Fibroblast of skin of back (primary cell): ENCODE measurements at places on chromosomes 7 and 10.

GRCh38 chr7:126606331-126606730 lies 646.4 kb downstream of the GRM8 start:
- no peak for DNase-seq

DNA sequence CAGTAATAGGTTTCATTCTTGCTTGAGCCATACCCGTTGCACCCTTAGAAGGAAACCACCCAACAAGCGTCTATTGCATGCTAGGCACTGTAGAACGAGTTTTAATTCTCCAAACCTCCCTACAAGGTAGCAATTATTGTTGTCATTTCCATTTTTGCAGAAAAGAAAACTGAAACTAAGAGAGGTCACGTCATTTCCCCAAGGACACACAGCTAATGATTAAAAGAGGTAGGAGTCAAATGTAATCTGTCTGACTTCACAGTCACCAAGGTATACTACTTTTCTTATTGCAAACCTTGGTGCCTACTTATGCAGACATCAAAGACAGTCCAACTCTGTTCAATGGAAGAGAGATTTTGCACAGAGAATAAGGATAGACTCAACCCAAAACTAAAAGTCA lies 49.1 kb upstream of the C1QL3 start:
- DNase-seq = no peak

DNA sequence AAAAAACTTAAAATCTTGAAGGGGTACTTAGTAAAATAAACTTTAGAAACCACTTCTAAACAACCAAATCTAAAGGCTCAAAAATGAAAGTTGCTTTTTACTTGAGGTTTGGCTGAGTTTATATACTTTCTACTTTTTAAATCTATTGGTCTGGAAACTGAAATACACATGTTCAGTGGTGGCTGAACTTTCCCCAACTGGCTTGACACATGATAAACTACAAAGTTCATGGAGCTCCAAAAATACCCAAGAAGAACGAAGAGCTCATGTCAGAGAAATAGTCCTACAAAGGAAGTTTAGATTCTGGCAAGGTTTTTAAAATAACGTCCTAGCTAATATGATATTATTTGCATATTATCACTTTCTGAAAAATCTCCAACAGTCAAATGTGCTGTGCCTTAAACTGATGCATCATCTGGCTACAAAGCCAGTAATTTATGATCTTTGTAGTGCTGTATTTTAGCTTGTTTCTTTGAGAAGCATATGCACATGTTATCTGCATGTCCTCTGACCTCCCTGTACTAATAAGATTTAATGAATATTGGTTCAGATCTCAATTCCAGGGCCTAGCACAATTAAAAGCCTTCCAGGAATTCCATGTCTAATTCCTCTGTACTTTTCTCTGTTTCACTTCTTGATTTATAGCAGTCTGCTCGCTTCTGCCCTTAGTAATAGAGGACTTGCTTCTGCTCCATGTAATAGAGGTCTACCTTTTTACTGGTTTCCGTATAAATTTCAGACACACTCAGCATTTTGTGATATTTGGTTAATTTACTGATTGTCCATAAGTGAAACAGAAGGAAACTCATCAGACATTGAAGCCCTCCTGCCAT lies 28.2 kb downstream of the SEMA3C start:
- no peak for DNase-seq

DNA sequence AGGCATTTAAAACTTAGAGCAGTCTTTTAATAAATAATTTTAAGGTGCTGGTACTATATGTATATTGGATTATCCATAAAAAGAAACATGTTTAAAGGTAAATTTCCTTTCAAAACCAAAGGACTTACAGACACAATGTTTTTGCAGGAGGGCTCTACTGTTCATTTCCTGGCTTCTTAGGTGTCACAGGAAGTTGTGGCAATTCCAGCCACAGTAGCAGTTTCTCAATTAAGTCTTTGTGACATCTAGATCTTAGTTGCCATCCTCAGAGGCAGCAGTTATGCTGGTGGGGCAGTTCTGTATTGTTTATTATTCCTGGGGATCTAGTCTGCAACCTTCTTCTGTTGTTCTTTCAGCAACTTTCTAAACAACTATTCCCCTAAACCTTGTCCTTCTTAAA lies 460.1 kb downstream of the MAGI2 start:
- DNase-seq = no peak

GRCh38 chr10:120460186-120460585 lies 3.2 kb downstream of the PLPP4 start:
- DNase-seq = peak; percentile 49

DNA sequence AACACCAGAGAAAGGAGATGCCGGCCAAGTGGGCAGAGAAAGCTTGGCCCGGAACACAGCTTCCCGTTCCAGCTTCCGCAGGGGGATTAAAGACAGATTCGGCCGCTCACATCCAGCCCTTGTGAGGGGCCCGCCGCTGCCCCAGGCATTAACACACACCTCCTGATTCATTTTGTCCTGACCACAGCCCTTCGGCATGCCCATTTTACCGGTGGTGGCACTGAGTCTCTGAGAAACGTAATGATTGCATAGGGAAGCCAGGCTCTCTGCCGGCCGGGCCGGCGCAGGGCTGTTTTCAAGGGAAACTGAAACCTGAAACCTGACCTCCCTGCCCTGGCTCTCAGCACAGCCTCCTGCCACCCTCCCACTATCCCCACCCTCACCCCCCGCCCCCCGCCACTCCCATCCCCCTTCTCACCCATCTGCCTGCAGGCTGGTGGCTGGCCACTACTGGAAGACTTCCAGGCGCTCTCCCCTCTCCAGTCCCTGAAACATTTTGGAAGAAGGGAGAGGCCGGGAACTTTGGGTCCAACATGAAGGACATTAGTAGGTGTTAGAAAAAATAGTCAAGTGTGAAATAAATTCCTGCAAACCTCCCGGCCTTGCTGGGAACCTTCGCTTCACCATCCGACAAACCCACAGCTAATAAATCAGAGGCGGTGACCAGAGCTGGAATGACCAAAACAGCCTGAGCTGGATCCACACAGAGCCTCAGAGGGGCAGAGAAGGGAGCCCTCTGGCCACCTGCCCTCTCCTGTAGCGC lies 83.5 kb upstream of the CUX1 start:
- DNase-seq = no peak

- DNase-seq = peak; percentile 97
Observed at GRCh38 chr7:23474094-23474828, 4.0 kb upstream of the IGF2BP3 start.

DNA sequence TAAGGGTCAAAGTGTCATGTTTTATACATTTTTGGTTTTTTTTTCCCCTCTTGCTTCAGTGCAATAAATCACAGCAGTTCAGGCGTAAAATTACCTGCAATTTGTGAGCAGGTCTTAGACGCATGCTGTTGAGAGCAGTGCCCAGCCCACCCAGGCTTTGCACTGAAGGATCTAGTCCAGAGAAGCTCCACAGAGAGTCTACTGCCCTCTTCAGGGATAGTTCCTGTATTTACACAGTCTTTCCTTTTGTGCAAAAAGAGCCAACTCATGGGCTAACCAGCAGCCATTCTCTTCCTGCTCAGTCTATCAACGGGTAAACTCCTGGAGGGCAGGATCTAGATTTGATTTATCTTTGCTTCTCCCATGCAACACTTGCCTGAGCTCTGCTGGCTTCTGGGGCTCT lies 82.2 kb upstream of the NAMPT start:
- DNase-seq = peak; percentile 13

GRCh38 chr7:92042056-92042737 lies 92.1 kb downstream of the CYP51A1 start:
- DNase-seq = no peak

DNA sequence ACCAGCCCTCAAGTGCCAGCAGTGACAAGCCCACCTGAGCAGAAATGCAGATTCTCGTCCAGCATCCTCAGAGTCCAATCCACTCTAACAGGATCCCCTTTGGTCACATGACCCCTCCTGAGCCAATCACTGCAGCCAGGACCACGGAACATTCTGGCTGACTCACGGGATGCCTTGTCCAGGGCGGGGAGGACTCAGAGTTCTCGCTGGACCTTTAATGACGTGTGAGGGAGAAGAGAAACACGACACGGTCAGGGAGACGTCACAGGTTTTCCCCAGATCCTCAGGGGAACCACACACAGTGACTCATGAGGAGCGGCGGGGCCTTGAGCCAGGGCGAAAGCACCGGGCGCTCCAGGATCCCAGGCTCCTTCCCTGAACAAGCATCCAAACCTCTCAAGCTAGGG lies 155.7 kb downstream of the PTPRN2 start:
- peak; percentile 70 for DNase-seq

- DNase-seq = no peak
Observed at GRCh38 chr7:124679586-124680225, 85.9 kb downstream of the GPR37 start.

DNA sequence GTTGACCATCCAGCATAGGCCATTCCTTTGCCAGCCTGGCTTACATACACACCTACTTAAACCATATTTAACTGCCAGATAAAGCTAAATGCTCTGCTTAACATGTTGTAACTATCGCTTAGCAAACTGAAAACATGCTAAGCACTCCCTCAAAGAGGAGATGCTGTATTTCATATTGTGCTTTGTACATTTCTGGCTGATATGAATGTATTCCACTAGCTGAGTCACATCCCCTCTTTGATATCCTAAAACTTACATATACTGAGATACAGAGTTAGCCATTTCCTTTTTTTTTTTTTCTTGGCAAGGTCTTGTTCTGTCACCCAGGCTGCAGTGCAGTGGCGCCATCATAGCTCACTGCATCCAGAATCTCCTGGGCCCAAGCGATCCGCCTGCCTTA lies 99.4 kb downstream of the TPST1 start:
- peak; percentile 32 for DNase-seq

DNA sequence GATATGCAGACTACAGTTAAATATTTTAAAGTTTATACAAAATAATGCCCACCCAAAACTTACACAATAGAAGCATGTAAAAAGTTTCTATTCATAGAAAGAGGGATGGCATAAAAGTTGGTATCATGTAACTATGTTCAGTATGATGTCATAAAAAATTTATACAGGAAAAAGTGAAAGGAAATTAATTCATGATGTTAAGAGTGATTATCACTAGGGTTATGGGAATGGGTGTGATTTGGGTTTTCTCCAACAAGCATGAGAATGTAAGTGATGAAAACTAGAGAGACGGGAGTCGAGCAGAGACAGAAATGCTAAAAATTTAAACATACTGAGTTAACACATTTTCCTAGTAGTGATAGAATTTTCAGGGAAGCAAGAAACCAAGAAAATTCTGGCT lies 52.7 kb downstream of the GDI2 start:
- no peak for DNase-seq

DNA sequence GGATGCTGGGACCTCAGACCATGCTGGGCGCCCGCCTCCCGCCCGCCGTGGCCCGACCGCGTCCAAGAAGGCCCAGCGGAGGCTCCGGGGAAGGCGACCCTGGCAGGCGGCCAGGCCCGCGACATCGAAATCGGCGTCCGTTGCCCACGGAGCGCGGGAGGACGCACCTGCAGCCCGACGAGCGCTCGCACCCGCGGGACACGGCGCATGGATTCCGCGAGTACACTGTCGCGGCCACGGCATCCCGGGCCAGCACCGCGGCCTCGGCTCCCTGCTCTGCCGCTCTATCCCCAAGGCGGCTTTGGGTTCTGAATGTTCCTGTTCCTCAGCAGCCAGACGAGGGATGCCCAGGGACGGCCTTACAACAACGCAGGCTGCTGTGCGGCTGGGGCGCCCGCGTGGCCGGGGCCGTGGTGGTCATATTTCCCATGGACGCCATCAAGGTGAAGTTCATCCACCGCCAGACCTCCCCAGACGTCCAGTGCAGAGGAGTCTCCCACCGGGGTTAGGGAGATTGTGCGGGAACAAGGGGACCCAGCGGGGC lies 67.5 kb upstream of the ZNF722 start:
- no peak for DNase-seq

DNA sequence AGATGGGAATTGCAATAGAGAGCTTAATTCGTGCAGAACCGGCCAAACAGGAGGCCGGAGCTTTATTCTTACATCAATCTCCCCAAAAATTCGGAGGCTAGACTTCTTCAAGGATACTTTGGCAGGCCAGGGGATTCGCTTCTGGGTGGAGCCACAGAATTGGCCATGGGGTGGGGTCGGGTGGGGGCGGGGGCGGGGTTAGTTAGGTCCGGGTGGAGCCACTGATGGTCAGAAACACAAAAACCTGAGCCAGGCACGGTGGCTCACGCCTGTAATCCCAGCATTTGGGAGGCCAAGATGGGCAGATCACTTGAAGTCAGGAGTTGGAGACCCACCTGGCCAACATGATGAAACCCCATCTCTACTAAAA lies 87.5 kb downstream of the SEPTIN14 start:
- DNase-seq = no peak

GRCh38 chr10:108598831-108599230 lies 1324.5 kb downstream of the XPNPEP1 start:
- DNase-seq = no peak

GRCh38 chr7:109309790-109310189 lies 740.1 kb downstream of the DNAJB9 start:
- no peak for DNase-seq

DNA sequence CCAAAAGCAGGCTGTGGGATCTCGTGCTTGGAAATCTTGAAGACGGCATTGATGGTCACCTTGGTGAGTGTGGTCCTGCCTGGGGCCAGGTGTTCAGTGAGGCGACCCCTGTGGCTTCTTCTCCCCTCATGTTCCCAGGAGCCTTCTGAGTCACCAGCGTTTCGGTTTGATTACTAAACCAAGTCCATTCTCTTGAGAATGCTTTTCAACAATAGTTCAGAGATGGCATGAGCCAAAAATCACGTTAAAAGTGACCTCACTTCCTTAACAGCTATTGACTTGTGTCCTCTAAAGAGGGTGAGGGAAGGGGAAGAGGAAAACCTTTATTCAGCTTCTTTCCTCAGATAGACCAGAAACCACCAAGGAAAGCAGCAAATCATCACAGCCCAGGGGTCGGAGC lies 315.2 kb downstream of the GATA3 start:
- no peak for DNase-seq

DNA sequence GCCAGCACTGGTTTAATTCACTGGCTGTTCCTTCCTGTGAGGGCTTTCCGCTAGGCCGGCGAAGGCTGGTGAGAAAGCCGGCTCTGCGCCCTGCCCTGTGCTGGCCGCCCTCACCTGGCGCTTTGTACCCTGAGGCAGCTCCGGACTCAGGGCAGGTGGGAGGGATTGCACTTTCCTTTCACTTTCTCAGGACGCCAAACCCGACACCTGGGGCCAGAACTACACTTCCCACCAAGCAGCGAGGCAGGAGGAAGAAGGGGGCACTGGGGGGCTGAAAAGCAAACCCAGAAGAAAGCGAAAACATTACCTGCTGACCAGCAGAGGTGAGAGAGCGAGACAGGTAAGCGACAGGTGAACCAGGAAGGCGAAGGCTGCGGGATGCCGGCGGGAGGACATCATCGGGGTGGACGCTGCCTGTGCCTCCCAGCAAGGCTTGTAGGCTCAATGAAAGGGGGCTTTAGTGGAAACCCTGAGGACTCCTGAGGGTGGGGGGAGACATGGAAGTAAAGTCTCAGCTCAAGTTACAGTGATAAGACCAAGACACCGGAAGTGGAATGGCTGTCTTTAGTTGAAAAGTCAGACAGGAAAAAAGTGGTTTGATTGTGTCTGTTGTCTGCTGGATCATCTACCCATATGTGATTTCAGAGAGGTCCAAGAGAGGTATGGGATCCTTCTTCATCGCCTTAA lies at the start of gene RAB19:
RAB19 (plus strand) TSS at position 181 of the 687 bp plus-strand sequence. CDS start 3,589 bp downstream, outside the sequence.
- DNase-seq = no peak

DNA sequence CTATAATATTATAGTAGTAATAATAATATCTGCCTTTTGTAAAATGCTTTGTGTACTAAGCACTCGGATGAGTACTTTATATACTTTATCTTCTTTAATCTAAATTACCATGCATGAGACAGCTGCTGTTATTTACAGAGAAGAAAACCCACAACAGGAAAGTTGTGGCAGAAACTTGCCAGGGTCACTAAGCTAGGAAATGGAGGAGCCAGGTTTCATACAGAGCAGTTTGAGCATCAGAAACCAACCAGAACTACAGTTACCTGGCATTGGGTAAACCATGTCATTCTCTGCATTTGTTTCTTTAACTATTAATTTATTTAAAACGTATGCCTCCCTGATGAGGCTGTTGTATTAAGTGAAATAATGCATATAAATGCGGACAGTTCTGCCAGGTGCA lies 129.9 kb downstream of the CSTF2T start:
- DNase-seq = no peak
